ENCODE measurements at places on chromosomes 2 and 18.

- H3K27me3 ChIP-seq = peaks cover 28% of the 10 kb centered on the region
- no peaks in the 10 kb centered on the region for H3K4me1 ChIP-seq
- H3K27ac ChIP-seq = no peak overlapping the region
- H3K4me3 ChIP-seq = no peak overlapping the region
- DNase-seq = no peak
Observed at GRCh38 chr2:860259-860855, 90.3 kb upstream of the SNTG2 start.

GRCh38 chr2:70949086-70949485, 13.4 kb downstream of the ATP6V1B1 start:
- peaks cover 11% of the 10 kb centered on the region for H3K27me3 ChIP-seq
- peaks cover 14% of the 10 kb centered on the region for H3K4me1 ChIP-seq
- H3K27ac ChIP-seq = no peak overlapping the region

DNA sequence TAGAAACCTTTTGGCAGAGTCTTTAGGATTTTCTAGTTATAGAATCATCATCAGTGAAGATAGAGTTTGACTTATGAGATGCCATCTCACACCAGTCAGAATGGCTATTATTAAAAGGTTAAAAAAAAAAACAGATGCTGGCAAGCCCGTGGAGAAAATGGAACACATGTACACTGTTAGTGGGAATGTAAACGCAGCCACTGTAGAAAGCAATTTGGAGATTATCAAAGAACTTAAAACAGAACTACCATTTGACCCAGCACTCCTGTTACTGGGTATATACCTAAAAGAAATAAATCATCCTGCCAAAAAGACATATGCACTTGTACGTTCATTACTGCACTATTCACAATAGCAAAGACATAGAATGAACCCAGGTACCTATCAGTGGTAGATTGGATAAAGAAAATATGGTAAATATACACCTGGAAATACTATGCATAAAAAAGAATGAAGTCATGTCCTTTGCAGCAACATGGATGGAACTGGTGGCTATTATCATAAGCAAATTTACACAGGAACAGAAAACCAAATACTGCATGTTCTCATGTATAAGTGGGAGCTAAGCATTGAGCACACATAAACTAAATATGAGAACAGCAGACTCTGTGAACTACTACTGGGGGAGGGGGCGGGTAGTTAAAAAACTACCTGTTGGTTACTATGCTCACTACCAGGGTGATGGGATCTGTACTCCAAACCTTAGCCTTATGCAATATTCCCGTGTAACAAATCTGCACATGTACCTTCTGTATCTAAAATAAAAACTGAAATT, 279.0 kb downstream of the KIAA1328 start:
- no peak overlapping the region for H3K4me3 ChIP-seq
- no peak for DNase-seq
- H3K4me1 ChIP-seq = no peaks in the 10 kb centered on the region
- H3K27ac ChIP-seq = no peak overlapping the region

- peaks cover 20% of the 10 kb centered on the region for H3K27me3 ChIP-seq
- no peak overlapping the region for H3K4me3 ChIP-seq
- no peak for DNase-seq
- H3K4me1 ChIP-seq = no peaks in the 10 kb centered on the region
- no peaks in the 10 kb centered on the region for H3K36me3 ChIP-seq
- no peak overlapping the region for H3K27ac ChIP-seq
Observed at GRCh38 chr2:161412346-161412745, 3.8 kb upstream of the TBR1 start.

GRCh38 chr2:206766057-206766930, 888 bp downstream of the FASTKD2 start:
- H3K27ac ChIP-seq = peak overlapping the region; percentile 89
- no peaks in the 10 kb centered on the region for H3K27me3 ChIP-seq
- no peak for DNase-seq
- H3K4me3 ChIP-seq = peak overlapping the region; percentile 89
- peaks cover 9% of the 10 kb centered on the region for H3K36me3 ChIP-seq

- no peaks in the 10 kb centered on the region for H3K36me3 ChIP-seq
- no peak overlapping the region for H3K27ac ChIP-seq
- DNase-seq = no peak
Observed at GRCh38 chr2:126895336-126895735, 3.4 kb upstream of the TEX51 start.

DNA sequence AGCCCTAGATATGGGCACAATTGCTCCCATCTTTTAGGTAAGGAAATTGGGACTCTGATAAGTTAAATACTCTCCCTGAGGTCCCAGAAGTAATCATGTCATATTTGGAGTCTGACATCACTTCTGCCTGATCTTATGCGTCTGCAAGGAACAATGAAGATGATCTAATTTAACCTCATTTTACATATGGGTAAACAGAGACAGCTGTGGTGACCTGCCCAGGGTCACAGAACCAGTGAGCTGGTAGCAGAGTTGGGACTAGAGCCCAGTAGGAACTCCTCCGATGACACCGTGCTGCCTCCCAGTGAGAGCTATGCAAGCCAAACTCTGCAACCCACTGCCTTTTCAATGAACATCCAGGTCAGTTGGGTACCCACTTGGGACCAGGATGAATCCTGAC, 17.8 kb downstream of the CTAGE1 start:
- H3K36me3 ChIP-seq = no peaks in the 10 kb centered on the region
- no peaks in the 10 kb centered on the region for H3K27me3 ChIP-seq
- H3K4me1 ChIP-seq = no peaks in the 10 kb centered on the region
- no peak overlapping the region for H3K4me3 ChIP-seq

GRCh38 chr2:183868707-183869106, 729.6 kb upstream of the ZNF804A start:
- no peaks in the 10 kb centered on the region for H3K27me3 ChIP-seq
- no peaks in the 10 kb centered on the region for H3K4me1 ChIP-seq
- H3K36me3 ChIP-seq = no peaks in the 10 kb centered on the region
- H3K4me3 ChIP-seq = no peak overlapping the region

GRCh38 chr2:111534910-111535352, 349.1 kb downstream of the ANAPC1 start:
- H3K27me3 ChIP-seq = no peaks in the 10 kb centered on the region
- H3K4me1 ChIP-seq = peaks cover 5% of the 10 kb centered on the region
- no peak overlapping the region for H3K27ac ChIP-seq
- no peaks in the 10 kb centered on the region for H3K36me3 ChIP-seq

GRCh38 chr2:9473985-9474360, 378 bp upstream of the IAH1 start:
- peaks cover 19% of the 10 kb centered on the region for H3K4me1 ChIP-seq
- DNase-seq = peak; percentile 83
- H3K4me3 ChIP-seq = peak overlapping the region; percentile 81
- peak overlapping the region; percentile 86 for H3K27ac ChIP-seq
- H3K36me3 ChIP-seq = peaks cover 6% of the 10 kb centered on the region
- H3K27me3 ChIP-seq = no peaks in the 10 kb centered on the region

DNA sequence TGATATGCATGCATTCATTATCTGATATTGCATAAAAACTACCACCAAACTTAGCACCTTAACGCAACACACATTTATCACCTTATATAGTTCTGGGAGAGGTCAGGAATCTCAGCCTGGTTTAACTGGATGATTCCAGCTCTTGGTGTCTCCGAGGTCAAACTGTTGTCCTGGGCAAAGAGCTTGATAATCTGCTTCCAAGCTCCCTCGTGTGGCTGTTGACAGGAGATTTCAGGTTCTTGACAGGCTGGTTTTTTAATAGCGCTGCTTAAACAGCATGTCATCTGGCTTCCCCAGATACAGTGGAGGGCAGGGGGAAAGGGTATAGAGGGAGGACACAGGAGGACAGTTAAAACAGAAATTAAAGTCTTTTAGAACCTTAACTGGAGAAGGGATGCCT, 785.0 kb downstream of the CNTNAP5 start:
- DNase-seq = no peak
- H3K27ac ChIP-seq = no peak overlapping the region
- H3K27me3 ChIP-seq = no peaks in the 10 kb centered on the region
- no peak overlapping the region for H3K4me3 ChIP-seq
- H3K4me1 ChIP-seq = no peaks in the 10 kb centered on the region

DNA sequence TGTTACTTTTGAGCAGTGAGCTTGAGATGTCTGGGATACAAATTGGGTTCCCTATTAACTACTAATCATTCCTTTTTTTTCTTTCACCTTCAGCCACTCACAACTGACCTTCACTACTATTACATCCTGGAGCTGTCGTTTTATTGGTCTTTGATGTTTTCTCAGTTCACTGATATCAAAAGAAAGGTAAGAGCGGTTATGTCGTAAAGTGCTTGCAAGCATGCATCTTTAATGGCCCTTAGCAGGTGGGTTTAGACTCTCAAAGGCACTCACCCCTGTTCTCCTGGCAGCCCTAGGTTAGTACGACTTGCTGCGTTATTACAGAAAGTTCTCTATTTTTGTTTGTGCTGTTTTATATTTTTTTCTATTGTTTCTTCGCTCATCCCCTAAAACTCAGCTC, 107.6 kb upstream of the NOSTRIN start:
- no peaks in the 10 kb centered on the region for H3K36me3 ChIP-seq
- H3K27ac ChIP-seq = no peak overlapping the region
- no peak for DNase-seq
- H3K27me3 ChIP-seq = no peaks in the 10 kb centered on the region
- H3K4me1 ChIP-seq = no peaks in the 10 kb centered on the region
- H3K4me3 ChIP-seq = no peak overlapping the region

- H3K4me3 ChIP-seq = no peak overlapping the region
- no peak for DNase-seq
- H3K27ac ChIP-seq = no peak overlapping the region
- H3K4me1 ChIP-seq = no peaks in the 10 kb centered on the region
Observed at GRCh38 chr18:63514888-63515678, 27.1 kb upstream of the SERPINB12 start.

Data from tibial artery (tissue), 4 donors.